HepG2 (cell line): ENCODE measurements at places on chromosomes 5 and 9.

DNA sequence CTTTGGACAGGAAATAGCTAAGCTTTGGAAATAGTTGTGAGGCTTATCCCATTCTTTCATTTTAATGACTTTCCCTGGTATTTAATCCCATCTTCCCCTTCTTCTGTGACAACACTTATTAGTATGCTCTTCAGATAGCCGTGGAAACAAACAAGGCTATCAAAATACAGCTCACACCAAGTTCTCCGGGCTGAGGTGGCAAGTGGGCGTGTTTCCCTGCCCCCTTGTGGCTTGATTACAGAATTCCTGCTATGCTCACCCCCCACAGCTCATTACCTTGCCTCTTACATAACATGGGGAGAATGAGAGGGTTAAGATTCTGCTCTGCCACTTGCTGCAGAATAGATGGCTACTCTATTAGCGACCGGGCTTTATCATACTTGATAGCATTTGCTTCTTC, 437.1 kb upstream of the TLE4 start:
- no peak for DNase-seq

DNA sequence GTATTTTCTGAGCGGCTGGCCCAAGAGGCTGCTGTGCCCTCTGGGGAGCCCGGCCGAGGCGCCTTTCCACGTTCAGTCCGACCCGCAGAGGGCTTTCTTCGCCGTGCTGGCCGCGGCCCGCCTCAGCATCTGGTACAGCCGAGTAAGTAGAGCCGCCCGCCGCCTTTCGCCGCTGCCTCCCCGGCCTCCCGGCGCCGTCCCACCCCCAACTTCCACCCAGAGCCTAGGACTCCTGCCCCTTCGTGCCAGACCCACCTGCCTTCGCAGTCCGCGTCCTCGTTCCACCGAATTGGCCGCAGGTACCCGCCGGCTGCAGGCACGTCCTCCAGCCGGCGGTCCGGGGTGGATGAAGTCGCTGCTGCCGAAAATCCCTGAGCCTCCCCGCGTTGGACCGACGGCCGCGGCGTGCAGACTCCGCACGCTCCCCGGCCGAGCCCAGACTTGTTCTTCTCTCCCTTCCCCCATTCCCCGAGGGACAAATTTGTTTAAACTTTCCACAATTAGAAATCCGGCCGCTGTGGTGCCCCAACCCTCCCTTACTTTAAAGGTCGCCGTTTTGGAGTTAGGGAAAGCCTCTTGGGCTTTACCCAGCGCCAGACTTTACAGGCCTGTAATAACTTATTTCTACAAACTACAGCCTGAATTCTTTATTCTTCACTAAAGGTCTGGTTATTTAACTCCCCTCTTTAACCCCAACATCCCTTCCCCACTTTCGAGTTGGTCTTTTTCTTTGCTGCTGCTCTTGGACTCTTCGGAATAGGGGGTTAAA, 589 bp downstream of the RIC1 start:
- DNase-seq, result no peak

DNA sequence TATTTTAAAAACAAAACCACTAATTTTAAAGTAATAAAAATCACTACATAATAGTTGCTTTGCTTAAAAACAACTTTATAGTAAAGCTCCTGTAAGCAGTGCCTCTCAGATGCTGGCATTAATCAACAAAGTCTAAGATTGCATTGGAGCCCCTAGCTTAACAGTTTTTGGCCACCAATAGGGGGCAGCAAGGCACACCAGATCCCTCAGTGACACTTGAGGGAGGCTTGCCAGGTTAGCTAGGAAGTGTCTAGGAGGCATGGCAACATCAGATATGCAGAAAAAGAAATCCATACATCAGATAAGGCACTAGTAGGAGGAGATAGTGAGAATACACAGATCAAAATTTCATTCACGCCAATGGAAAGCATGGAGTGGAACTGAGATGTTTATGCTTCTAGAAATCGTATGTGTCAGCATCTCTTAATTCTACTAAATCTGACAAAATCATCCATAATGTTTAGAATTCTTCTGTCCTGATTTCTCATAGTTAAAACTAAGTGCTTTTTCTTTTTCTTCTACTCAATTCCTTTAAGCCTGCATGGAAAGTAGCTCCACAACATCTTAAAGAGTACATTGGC, 73.6 kb upstream of the PAM start:
- peak; percentile 46 for DNase-seq

GRCh38 chr5:61245936-61246335, 83.7 kb upstream of the SMIM15 start:
- DNase-seq, result no peak

- no peak for DNase-seq
Observed at GRCh38 chr5:78009937-78010527, 233.9 kb upstream of the TBCA start.

- DNase-seq, result no peak
Observed at GRCh38 chr5:90618071-90618470, 59.5 kb downstream of the ADGRV1 start.

GRCh38 chr9:114777821-114778609, 27.8 kb downstream of the TNFSF15 start:
- DNase-seq, result no peak

- peak; percentile 86 for DNase-seq
Observed at GRCh38 chr5:69331528-69332445, 814 bp downstream of the CCDC125 start.

DNA sequence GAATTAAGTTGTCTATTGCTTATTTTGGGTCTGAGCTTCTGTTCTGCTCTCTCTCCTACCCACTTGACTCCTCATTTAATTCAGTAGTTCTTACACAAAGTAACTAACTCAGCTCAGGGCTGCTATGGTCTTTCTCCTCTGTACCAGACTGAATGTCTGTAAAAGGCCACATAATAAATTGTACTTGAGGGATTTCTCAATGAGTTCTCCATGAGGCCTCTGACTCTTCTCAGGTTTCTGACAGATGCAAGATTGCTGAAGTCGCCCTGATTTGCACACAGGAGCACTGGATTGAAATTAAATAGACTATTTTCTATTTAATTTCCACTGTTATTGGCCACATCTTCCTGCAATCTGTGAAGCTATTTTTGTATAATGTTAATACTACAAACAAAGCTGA, 2.9 kb downstream of the IQGAP2 start:
- no peak for DNase-seq

GRCh38 chr9:90966480-90967144, 165.0 kb downstream of the SYK start:
- DNase-seq, result no peak

DNA sequence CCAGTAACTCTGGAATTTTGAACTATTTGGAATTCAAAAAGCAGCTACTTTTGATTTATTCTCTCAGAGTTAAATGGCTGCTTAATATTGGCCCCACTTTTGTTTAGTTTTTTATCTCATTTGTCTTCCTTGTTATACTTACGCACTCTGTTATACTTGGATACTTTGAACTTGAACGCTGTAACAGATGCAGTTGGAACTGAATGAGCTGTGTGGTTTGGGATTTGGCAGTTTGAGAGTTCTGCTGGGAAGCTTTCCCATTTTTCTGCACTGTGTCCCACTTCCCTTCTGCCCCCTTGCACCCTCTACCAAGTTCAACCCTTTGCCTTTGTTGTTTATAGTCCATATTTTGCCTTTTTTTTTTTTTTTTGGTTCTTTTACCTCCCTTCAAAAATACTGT, 3.8 kb downstream of the RHOBTB3 start:
- no peak for DNase-seq

DNA sequence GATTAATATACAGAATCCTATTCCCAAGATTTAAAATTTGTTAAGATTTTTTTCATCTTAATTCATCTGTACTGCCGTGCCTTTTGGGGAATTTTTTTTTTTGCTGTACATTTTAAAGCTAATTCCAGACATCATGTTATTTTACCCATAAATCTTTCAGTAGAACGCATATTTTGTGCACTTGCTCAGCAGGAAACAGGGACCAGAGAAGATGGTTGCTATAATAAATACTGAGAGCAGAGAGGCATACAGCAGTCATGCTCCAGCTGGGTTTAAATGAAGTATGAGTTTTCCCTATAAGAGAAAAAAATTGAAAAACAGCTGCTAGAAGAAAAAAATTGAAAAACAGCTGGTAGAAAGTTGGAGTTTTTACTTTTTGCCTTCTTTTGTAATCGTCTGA, 196.9 kb upstream of the PUM3 start:
- no peak for DNase-seq

- no peak for DNase-seq
Observed at GRCh38 chr5:195401-196160, 4.3 kb downstream of the LRRC14B start.

DNA sequence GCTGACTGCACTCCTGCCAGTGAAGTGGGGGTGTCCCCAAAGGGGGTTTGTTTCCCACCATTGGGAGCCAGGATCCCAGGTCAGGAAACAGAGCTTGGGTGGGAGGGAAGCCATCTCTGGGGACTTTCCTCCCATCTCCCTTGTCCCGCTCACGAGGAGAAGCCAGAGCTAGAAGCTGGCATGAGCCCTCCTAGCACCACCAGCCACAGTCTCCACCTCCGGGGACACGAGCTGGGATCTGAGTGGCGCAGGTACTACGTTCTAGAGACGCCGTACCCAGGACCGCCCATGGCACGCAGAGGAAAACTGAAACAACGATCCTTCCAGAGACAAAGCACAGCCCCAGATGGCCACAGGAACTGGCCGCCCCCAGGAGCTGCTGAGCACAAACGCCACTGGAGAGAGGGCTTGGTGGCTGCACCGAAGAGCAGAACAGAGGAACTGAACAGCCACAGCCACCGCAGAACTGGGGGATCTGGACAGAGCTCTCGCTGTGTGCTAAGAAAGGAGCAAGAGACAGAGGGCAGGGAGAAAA, 29.8 kb downstream of the ADAMTS2 start:
- DNase-seq, result no peak

- no peak for DNase-seq
Observed at GRCh38 chr5:30765227-30765626, 428.3 kb upstream of the CDH6 start.

- DNase-seq, result no peak
Observed at GRCh38 chr9:129962451-129962864, 80.5 kb downstream of the FNBP1 start.

- DNase-seq, result no peak
Observed at GRCh38 chr5:110104726-110105669, 415.3 kb downstream of the MAN2A1 start.

GRCh38 chr5:129767927-129768380, 20.1 kb downstream of the MINAR2 start:
- peak; percentile 83 for DNase-seq

DNA sequence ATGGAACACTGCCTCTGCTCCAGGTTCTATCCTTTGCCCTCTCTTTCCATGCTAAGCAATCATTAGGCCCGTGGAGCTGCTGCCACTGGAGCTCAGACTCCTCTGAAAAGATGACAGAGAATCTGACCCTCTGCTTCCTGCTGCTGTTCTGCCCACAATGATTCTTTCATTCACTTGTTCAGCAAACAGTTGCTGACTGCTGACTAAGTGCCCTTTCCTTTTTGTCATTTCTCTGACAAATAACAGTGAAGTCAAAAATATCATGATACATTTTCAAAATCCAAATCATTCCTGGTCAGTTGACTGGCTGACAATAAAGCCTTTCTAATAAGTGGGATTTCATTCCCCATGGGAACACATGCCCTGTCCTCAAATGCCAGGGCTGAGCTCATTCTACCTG, 110.1 kb downstream of the SIL1 start:
- DNase-seq, result no peak

DNA sequence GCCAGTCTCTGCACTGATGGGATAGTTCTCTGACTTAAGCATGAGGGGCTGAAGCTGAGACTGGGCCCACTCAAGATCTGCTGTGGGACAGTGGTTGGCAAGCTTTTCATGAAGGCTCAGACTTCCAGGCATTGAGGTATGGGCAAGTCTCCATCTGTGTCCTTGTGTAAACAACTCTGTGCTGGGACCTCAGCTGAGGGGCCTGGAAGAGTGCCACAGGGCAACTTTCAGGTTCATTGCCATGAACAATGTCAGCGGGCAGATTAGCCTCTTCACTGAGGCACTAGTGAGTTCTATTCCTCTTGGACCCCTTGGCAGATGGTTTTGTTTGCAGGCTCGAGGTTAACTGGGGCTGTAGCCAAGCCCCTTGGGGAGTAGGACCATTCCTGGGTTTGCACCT, 127.1 kb downstream of the MRPS30 start:
- no peak for DNase-seq

DNA sequence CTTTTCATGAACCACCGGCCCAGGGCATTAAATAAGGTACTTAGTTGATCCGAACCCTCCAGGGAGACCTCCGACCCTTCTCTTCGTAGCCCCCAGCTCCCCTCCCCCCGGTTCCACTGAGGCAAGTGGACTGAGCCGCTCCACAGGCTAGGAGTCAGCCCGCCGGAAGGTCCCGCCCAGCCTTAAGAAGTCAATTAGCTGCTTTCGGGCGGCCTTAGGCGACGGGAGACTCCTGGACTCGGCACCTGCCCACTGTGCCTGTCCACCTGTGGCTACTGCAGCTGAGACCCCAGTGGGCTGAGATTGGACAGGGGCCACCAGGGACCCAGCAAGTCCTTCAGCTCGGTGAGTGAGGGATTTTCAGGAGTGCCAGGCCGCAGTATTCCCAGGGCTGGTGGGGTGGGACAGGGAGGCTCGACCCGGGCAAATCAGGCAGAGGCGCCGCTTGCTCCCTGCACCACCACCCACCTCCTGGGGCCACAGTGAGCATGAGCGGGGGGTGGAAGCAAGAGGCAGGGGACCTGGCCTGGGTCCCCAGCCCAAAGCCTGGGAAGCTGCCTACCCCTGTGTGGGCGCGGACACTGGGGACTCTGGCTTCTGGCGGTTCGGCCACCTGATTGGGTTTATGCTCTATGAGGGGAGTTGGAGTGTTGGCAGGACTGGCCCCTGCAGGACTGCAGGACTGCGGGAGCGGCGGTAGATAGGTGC, 39.6 kb upstream of the SPATA31E1 start:
- DNase-seq, result no peak

DNA sequence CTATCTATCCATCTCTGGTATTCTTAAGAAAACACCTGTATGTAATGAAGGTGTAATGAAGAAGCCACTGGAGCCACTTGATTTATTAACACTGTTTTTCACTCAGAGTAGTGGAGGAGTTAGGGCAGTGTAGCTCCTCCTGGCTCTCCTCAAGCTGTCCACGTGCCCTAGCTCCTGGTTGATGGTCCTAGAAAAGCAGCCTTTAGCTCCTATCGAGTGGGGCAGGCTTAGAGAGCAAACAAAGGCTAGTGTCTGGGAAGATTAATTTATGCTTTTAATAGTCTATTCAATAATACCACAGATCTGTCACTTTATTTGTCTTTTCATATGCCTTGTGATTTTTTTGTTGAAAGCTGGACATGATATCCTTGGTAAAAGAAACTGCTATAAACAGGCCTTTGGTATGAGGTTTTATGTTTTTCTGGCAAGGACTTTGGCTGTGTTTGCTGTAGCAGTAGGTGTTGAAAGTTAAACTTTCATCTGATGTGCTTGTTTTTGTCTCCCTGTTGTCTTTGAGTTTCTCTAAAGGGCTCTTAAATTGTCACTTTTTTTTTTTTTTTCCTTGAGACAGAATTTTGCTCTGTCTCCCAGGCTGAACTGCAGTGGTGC, 141.1 kb downstream of the GCNT1 start:
- DNase-seq, result no peak
